OCI-M1 (cell line): ENCODE measurements at places on chromosomes 11 and 22.
A peak's percentile ranks its signal among the peaks of the same experiment; 100 is the strongest.

GRCh38 chr11:79342236-79342635, 98.6 kb downstream of the TENM4 start:
- DNase-seq = no peak

DNA sequence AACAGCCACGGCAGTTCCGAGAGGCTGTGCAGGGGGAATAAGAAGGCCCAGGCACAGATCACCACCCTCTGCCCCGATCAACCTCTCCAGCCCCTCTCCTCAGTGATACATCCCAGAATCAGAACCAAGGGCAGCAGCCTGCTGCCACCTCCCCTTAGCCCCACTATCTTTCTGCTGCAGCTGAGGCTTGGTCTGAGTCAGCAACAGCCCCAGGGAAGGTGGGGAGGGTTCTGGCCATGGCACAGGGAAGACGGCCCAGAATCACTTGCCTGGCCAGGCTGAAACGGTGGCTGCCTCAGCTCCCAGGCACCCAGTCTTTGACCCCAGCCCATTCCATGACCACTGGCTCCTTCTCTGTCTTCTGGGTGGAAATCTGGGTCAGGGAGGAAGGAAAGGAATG, 2.3 kb downstream of the CHID1 start:
- no peak for DNase-seq

GRCh38 chr22:21948390-21948789, 4.3 kb downstream of the PPM1F start:
- DNase-seq = peak; percentile 44

DNA sequence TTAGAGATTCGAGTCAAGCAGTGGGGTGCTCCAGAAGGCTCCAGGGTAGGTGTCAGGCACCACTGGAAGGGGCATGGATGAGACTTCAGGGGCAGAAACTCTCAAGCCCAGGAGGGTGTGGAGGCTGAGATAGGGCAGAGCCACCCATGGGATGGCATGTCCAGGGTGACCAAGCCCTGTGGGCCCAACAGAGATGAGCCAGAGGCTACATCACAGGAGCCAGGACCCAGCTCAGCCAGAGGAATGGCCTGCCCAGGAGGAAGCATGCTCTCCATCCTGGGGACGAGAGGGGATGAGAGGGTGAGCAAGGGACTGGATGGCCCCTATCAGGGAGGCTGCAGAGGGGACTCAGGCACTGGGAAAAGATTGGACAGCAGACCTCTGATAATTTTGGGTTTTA, 42.8 kb downstream of the SLCO2B1 start:
- no peak for DNase-seq

DNA sequence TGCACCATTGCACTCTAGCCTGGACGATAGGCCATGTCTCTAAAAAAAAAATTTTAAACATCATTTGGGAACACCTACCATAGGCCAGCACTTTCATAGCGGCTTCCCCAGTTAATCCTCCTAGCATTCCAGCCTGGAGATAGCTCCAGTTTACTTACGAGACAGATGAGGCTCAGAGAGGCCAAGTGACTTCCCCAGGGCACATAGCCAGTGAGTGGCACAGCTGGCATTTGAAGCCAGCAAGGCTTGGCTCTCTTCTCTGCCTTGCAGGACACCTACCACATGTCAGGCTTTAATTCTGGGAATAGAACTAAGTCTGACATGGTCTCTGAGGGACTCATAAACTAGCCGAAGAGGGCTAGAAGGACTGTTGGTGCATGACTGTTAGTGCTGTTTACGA, 4.9 kb upstream of the TAGLN start:
- no peak for DNase-seq

- no peak for DNase-seq
These were observed 878.2 kb downstream of the NTM start for GRCh38 chr11:132248580-132248979.

- no peak for DNase-seq
These were observed 5.9 kb downstream of the ZNF215 start for GRCh38 chr11:6932145-6932544.

DNA sequence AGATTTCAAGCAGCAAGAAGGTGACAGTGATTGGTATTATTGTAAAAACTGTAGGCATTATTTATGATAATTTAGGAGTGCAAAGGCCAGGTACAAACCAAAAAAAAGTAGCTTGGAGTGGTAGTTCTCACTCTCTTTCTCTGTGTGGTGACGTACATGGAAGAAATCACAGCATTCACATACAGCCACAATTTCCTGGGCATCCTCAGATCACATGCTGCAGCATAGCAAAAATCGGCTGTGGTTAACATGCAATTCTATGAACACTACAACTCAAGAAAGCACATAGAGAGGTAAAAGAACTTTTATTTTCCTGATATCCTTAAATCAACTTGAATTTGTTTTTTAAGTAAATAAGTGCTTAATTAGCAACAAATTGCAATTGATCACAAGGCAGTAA, 875.8 kb downstream of the DLG2 start:
- no peak for DNase-seq

GRCh38 chr11:45248501-45249011, 37.6 kb downstream of the SYT13 start:
- no peak for DNase-seq

DNA sequence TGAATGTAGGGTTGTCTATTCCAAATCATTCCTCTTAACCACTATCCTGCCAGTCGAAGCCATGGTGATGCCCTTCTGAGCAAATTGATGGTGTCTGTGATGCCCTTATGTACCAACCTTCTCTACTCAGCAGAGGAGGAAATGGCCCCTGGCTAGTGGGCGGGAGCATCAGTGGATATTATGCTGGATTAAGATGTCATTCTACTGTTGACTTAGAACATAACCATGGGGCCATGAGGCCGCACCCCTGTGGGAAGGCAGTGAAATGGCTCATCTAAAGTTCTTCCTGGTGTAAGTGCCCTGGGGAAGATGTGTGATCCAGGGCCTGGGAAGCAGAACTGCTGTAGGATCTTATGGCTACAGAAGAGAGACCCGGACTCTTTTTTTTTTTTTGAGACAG, 20.7 kb upstream of the P2RY2 start:
- DNase-seq = no peak

GRCh38 chr11:97956904-97957303, 1063.8 kb upstream of the CNTN5 start:
- no peak for DNase-seq

- no peak for DNase-seq
These were observed 98.0 kb upstream of the OR5AK2 start for GRCh38 chr11:56890584-56891305.

- DNase-seq = no peak
These were observed 31.3 kb upstream of the MYOD1 start for GRCh38 chr11:17687946-17688670.

GRCh38 chr11:5624489-5625279, at the start of gene TRIM34:
TRIM34 (plus strand) TSS chr11:5625001; CDS start chr11:5632332, 7,331 bp downstream.
- peak; percentile 93 for DNase-seq

GRCh38 chr11:3164138-3164551, 965 bp downstream of the OSBPL5 start:
- no peak for DNase-seq

DNA sequence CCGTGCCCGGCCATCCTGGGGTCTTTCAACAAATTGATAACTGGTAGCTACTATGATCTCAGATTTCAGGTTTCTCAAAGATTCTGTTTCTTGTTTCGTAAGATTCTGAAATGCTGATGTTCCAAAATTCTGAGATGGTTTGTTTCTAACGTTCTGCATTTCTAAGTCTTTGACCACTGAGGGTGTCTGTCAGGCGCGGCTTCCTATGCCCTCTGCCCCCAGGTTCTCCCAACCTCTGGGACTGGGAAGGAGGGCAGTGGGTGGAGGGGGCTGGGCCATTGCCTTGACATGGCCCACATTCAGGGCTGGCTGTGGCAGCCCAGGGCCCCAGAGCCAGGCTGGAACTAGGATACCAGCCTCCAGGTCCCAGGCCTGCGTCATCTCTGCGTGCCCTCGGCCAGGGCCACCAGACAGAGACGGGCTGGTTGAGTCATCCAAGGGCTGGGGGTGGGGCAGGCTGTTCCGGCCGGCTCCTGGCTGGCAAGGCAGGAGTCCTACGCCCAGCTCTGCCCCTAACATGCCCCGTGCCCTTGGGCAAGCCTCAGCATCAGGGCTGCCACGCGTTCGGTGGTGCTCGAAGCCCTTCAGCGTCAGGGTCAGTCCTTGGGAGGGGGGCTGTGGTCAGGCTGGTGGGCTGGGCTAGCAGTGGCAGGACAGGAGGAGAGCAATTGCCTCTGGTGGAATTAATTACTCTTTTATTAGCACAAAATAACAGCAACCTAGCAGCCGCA, 5.2 kb downstream of the TMEM134 start:
- peak; percentile 7 for DNase-seq

DNA sequence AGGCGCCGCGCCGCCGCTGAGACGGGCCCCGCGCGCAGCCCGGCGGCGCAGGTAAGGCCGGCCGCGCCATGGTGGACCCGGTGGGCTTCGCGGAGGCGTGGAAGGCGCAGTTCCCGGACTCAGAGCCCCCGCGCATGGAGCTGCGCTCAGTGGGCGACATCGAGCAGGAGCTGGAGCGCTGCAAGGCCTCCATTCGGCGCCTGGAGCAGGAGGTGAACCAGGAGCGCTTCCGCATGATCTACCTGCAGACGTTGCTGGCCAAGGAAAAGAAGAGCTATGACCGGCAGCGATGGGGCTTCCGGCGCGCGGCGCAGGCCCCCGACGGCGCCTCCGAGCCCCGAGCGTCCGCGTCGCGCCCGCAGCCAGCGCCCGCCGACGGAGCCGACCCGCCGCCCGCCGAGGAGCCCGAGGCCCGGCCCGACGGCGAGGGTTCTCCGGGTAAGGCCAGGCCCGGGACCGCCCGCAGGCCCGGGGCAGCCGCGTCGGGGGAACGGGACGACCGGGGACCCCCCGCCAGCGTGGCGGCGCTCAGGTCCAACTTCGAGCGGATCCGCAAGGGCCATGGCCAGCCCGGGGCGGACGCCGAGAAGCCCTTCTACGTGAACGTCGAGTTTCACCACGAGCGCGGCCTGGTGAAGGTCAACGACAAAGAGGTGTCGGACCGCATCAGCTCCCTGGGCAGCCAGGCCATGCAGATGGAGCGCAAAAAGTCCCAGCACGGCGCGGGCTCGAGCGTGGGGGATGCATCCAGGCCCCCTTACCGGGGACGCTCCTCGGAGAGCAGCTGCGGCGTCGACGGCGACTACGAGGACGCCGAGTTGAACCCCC, 798 bp downstream of the BCR start:
- DNase-seq = no peak
